ENCODE measurements at places on chromosomes 16 and 17.

GRCh38 chr16:67258161-67258835, 9.5 kb downstream of the SLC9A5 start:
- no peak for DNase-seq

DNA sequence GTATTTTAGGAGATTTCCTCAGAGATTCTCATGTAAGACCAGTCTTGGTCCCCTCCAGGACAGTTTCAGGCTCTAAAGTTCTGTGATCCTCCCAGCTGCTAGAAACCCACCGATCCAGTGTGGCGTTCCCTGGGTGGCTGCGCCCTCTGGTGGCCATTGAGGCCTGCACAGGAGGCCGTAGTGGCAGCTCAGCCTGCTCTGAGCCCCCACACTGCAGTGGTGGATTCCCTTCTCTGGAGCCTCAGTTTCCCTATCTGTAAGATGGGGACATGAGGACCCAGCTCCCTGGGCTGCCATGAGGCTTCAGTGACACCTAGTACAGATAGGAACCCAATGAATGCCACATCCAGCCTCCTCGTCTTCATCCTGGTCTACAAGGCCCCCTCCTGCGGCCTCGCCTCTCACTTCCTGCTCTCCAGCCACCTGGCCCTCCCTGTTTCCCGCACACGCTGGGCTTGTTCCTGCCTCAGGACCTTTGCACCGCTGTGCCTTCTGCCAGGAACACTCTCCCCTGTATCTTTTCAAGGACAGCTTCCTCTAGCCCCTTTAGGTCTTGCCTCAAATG, 16.5 kb downstream of the CCDC102A start:
- DNase-seq, result peak; percentile 99

DNA sequence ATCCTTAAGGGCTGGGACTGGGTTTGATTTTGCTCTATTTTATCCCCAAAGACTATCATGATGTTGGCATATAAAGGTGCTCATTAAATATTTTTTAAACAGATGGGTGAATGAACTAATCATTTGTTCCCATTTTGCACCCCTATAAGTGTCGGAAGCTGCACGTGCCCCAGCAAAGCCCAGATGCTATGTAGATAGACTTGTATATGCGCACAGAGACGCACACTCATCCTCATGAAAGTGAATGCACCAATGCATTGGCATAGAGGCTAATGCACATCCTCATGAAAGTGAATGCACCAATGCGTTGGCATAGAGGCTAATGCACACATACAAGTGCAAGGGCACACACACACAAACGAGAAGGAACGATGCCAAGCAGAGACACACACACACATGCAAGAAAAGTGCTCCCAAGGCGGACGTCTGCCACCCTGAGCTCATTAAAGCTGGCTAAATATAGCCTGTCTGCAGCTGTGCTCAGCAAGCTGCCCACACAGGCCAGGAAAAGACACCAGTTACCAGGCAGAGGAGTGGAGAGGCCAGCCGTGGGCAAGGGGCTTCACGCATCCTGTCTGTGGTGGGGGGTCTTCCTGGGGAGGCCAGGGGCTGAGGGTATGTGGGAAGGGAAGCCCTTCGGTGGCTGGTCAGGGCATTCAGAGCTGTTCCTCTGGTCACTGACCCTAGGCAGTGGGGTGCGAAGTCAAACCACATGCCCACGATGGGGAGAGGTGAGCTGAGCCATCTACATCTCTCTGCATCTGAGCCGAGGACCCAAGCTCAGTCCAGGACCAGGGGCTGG, 52.6 kb downstream of the PIMREG start:
- no peak for DNase-seq

GRCh38 chr17:13592427-13592826, 9.3 kb downstream of the HS3ST3A1 start:
- DNase-seq, result no peak

- no peak for DNase-seq
Measured at GRCh38 chr17:37820995-37821713, 76.3 kb upstream of the HNF1B start.

DNA sequence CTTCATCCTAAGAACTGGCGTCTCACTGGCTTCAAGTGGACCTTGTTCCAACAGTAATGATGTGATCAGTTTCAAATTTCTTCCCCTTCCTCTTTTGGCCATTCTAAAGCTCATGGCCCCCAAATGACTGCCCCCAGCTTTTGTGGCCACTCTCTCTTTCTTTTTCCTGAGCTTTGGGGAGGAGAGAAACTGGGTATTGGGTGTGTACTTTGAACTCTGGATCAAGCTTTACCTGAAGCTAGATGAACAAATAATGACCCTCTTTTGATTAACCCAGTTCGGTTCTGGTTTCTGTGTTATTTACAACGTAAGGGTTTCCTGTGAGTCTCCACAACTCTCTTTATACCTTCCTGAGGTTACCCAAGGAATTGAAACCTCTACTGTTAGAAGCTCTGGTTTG, 132.7 kb downstream of the FTO start:
- DNase-seq, result no peak

GRCh38 chr16:58913456-58913855, 179.3 kb upstream of the GOT2 start:
- no peak for DNase-seq

DNA sequence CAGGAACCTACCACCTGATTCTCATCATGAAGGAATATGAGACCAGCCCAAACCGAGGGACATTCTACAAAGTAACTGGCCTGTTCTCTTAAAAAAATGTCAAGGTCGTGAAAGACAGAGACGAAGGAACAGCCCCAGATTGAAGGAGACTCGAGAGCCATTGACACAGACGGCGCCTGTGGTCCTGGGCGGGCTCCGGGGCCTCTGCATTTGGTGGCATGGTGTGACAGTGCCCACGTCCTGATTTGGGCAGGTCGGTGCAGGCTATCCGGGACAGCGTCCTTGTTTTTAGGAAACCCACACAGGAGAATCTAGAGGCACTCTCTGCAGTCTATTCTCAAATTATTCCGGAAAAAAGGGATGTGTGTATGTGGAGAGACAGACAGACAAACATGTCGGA, 64.1 kb downstream of the ADCY9 start:
- no peak for DNase-seq

GRCh38 chr17:14282726-14283125, 18.2 kb upstream of the HS3ST3B1 start:
- DNase-seq, result no peak

DNA sequence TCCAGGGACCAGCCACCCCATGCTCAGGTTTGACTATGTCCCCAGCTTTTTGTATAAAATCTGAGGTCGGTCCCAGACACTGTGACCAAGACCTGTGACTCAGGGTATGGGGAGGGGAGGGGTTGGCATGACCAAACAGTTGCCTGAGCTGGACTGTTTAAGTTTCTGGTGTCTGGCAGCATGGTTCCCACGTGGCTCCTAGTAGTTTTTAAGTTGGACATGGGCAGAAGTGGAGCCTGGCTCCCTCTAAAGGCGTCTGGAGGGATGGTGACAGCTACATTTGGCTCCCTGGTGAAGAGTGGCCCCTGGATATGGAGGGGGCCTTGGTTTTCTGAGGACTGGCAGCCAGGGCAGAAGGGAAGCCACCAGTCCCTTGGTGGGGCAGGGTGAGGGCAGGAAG, 7.9 kb downstream of the SMCR8 start:
- no peak for DNase-seq

GRCh38 chr16:3486506-3487215, 8.6 kb downstream of the C16orf90 start:
- no peak for DNase-seq

GRCh38 chr16:89764711-89765201, 43.4 kb downstream of the ZNF276 start:
- DNase-seq, result no peak

GRCh38 chr17:33292981-33293867, at the start of gene ASIC2:
Gene ASIC2 (minus strand): TSS chr17:33293295.
- DNase-seq, result peak; percentile 20

GRCh38 chr17:67639555-67639954, 78.2 kb upstream of the NOL11 start:
- DNase-seq, result no peak

DNA sequence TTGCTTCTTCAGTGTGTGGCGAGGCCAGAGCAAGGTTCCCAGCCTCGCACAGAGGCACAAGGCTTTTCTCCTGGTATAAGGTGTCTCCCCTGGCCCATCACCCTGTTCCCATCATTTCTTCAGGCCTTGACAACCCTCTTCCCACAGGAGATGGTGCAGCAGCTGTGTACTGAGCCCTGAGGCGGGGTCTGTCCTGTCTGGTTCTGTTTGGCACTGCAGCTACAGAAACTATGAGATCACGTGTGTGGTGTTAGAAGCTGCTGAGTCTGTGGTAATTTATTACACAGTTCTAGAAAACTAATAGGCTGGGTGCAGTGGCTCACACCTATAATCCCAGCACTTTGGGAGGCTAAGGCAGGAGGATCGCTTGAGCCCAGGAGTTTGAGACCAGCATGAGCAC, 7.2 kb downstream of the PLA2G15 start:
- DNase-seq, result no peak

DNA sequence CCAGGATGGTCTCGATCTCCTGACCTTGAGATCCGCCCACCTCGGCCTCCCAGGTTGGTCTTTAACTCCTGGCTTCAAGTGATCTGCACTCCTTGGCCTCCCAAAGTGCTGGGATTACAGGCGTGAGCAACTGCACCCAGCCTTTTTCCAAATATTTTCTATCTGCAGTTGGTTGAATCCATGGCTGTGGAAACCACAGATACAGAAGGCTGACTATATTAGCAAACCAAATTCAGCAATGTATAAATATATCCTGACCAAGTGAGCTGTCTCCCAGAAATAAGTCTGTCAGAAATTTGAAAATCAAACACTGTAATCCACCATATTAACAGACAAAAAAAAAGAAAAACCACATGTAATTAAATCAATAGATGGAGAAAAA, 9.6 kb downstream of the CFDP1 start:
- no peak for DNase-seq

DNA sequence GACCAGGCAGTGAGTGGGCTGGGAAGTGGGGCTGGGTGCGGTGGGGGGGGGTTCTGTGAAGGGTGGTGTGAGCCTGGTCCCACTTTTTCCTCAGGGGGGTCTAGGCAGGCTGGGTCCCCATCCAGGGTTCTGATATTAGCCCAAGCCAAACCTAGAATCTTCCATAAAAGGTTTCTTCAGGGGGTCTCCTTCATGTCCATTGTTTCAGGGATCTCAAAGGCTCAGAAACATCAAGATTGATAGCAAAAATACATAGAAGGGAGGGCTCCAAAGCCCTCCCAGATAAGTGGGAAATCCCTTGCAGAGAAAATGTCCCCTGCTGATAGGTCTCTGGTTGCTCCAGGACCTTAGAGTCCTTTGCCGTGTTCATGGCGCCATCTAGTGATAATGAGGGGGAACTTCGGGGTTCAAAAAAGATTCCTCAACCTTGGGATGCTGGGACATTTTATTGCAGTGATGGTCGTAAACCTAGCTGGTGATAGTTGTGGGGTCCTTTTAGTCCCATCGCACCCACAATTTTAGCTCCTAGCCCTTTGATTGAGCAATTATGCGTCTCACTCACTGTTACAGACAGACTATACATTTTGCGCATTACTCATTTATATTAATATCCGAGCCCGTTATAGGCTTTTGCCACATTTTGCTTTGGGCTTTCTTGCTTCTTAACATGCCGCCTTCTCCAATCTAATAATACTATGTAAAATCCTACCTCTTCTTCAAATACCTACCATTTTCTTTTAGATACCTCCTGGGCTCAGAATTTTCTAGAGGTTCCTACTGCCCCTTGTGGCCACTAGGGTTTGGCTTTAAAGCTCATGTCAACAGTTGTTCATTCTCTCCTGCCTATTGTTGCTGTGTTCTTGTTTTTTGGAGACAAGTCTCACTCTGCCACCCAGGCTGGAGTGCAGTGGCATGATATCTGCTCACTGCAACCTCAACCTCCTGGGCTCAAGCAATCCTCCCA, 35.1 kb downstream of the IGF2BP1 start:
- peak; percentile 55 for DNase-seq

DNA sequence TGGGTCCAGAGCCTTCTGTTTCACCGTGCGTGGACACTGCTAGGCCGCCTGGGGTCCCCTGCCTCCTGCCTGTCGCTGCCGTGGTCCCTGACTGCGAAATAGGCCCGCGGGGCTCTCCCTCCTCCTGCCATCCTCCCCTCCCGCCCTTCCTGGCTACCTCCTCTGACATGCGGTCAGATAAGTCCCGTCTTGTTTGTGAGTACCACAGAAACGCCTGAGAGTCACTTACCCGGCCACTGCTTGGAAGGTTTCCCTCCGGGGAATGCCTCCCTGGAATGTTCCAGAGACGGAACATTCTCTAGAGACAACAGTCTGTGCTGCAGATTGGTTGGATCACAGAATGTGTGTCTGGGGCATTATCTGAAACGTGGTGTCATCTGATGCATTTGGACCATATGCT, 22.7 kb downstream of the CIBAR2 start:
- DNase-seq, result no peak

- peak; percentile 66 for DNase-seq
Measured at GRCh38 chr17:57954397-57955182, 622 bp downstream of the CUEDC1 start.

Measured in 8988T (cell line).